Stimulated activated CD4-positive, alpha-beta T cell treated with anti-CD3 and anti-CD28 coated beads, Interleukin-1b, Interleukin-23, amount 100 ng/mL, for 1 hour (primary cell): ENCODE measurements at places on chromosomes 1 and 21.

- no peak for DNase-seq
Observed at GRCh38 chr1:15849775-15850324, 2.3 kb downstream of the SPEN start.

DNA sequence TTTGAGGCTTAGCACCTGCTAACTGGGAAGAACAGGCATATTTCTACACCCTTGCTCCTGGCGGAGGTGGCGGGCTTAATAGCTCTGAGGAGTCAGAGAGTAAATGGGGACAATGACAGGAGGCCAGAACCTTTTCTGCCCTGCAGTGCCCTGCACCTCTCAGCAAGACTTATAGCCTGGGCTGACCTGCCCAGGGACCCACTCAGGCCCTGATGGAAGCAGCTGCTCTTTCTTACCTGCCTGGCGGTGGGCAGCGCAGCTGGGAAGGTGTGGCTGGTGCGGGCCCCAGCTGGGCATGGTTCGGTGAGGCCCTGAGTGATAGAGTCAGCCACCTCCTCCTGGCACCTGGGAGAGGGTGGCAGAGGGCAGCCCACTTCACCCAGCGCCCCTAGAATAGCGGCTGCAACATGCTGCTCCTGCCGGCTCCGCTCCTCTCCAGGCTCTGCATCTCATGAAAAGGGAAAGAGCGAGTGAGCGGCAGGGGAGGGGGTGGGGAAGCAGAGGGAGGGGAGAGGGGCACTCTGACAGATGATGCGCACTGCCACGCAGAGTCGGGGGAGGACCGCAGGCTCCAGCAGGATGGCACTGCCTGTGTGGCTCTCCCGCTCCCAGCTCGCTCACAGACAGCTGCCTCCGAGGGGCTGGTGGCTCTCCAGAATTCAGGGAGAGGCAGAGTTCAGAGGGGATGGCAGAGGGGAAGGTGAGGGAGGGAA lies at the start of gene RGS8:
Gene RGS8 (minus strand): TSS at position 472 of the 713 bp plus-strand sequence. CDS start 14,938 bp downstream, outside the sequence.
- DNase-seq, result no peak

DNA sequence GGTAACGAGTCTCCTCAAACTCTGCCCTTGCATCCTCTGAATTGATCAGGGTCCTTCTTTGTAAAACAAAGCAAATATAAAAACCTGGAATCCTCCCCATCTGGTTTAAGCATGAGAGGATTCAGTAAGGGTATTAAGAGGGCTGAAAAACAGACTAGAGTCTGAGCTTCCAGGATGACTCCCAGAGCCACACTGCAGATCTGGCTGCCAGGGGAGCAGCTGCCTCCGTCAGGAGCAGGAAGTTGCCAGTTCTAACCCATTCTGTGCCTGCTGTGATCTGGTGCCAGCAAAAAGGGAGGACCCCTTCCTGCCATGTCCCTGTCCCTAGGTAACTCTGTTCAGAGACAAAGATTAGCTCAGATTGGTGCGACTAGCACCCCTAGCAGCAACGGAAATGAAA lies 27.5 kb downstream of the SERTAD4 start:
- no peak for DNase-seq

- no peak for DNase-seq
Observed at GRCh38 chr1:198391393-198392020, 149.0 kb downstream of the ATP6V1G3 start.

GRCh38 chr1:29785137-29785527 lies 548.8 kb downstream of the PTPRU start:
- no peak for DNase-seq

DNA sequence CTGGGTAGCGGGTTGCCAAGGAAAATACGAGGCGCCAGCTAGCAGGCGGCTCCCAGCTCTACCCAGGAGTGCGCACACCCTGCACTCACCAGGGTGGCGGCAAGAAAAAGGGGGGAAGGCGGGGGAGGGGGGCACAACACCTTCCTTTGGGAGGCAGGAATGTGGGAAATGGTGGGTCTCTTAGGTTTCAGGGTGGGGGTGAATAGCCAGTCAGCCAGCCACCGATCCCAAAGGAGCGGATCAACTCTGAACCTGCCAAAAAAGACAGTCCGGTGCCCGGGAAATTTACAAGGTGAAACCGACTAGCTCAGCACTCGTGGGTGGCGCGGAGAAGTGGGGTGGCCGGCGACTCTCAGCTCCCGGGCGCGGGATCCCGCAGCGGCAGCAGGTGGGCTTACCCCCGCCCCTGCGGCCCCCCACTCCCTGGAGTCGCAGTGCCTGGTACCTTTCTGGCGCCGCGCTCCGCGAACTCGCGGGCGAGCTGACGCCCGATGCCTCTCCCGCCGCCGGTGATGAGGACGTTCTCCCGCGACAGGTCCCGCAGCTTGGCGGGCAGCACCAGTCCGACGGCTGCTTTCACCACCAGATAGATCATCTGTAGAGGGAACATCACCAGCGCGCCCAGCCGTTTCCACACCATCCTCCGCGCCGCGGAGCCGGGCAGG lies 1.2 kb downstream of the DHRS3 start:
- no peak for DNase-seq

- no peak for DNase-seq
Observed at GRCh38 chr1:239956263-239956662, 135.4 kb upstream of the FMN2 start.

DNA sequence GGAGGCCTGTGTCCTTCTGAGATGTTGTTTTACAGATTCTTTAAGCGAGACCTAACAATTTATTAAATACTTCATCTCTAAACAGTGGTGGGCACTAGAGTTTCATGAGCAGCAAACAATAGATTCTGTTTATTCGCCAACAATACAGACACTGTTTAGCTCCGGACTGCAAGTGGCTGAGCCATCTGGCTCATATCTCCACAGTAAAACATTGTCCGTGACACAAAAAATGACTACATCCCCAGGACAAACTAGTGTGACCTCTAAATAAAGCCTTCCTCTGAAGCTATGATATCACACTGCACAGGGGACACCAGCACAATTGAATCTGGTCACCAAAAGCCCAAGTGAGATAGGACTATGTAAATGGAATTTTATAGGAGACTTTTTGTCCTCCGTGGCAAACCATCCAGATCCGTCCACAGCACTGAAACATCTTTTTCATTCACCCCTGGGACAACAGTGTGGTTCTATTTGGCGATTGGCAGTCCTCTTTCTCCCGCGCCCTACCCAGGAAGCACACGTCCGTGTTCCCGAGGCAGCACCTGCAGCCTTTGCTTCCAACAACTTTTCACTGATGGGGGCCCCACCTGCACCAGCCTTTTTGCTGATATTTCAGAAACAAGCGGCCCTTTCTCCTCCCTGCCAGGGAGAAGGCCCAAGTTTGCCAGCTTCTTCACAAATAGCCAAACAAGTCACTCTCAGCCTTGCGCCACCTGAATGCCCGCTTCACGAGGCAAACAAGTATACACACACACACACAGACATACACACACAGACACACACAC lies 47.4 kb downstream of the OLIG1 start:
- no peak for DNase-seq

GRCh38 chr1:236167578-236167977 lies 25.2 kb downstream of the GPR137B start:
- DNase-seq, result no peak

- no peak for DNase-seq
Observed at GRCh38 chr1:93876244-93876643, 2.8 kb downstream of the DNTTIP2 start.

GRCh38 chr1:223622132-223622842 lies 43.2 kb downstream of the CAPN8 start:
- DNase-seq, result no peak

GRCh38 chr1:33768821-33769220 lies 95.1 kb upstream of the HMGB4 start:
- DNase-seq, result no peak

DNA sequence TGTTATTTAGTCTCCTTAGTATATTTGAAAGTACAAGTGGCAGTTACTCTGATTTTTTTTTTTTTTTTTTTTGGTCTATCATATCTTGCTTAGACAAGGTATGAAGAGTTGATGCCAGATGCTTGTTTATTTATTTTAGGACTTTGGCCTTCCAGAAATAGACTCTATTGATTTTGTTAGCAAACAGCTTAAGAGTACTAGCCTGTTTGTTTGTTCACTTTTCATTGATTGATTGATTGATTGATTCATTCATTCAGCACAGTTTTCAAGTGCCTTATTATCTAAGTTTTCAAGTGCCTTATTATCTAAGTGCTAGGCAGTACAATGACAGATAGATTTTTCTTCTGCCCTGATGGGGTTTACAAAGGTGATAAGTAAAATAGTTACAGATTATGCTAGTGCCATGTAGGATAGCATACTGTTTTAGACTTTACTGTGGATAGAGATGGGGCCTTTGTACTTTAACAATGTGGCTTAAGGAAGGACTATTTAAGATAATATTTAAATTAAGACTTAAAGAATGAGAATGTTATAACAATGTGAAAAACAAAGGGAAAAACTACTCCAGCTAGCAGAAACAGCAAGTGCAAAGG lies 50.5 kb downstream of the MTF2 start:
- DNase-seq, result no peak

DNA sequence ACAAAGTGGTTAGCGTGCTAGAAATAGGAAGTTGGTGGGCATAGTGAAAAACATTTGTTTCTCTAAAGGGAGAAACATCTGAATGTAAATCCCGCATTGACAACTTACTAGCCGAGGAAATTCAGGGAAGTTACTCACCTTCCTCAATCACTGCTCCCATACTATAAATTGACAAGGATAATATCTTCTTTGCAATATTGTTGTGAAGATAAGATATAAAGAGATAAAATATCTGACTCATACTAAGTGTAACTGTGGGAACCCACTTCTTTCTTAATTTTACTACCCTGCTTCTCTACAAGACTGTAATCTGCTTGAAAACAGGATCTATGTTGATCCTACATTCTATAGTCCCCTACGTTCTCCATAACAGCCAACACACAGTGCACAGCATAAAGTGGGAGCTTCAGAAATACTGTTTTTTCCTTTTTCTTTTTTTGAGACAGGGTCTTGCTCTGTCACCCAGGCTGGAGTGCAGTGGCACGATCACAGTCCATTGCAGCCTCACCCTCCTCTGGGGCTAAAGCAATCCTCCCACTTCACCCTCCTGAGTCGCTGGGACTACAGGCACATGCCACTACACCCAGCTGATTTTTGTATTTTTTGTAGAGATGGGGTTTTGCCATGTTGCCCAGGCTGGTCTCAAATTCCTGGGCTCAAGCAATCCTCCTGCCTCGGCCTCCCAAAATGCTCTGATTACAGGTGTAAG lies 57.4 kb upstream of the C1orf21 start:
- DNase-seq, result no peak

- no peak for DNase-seq
Observed at GRCh38 chr1:9198538-9199361, 35.8 kb upstream of the H6PD start.

GRCh38 chr21:42010507-42011495 lies 641 bp upstream of the ZBTB21 start:
- DNase-seq, result no peak

DNA sequence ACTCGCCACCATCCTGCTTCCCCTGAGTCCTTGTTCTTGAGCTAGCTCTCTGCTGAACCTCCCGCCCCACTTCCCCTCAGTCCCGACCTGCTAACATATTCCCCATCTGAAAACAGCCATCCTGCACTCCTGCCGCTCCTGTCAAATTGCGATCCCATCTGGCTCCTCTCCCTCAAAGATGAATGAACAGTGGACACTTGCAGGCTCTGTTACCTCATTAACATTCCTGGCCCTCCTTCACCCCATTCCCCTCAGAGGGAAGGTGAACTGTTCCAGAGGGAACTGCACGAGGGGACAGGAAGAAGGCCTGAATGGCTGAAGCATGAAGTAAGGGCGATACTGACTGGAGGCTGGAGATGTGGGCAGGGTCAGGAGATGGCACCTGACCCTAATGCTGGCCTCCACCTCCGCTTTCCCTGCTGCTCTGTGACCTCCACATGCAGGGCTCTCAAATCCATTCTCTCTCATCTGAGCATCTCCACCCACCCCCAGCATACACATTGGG lies 7.4 kb upstream of the CELSR2 start:
- no peak for DNase-seq

GRCh38 chr1:86305731-86306130 lies 90.4 kb downstream of the ODF2L start:
- DNase-seq, result no peak

- no peak for DNase-seq
Observed at GRCh38 chr1:205247130-205247921, 19.6 kb downstream of the TMCC2 start.

- DNase-seq, result no peak
Observed at GRCh38 chr1:44359234-44359935, 4.3 kb upstream of the ERI3 start.

- DNase-seq, result no peak
Observed at GRCh38 chr1:29319300-29320110, 83.2 kb downstream of the PTPRU start.

- DNase-seq, result no peak
Observed at GRCh38 chr1:206863266-206863665, 2.2 kb upstream of the IL20 start.

DNA sequence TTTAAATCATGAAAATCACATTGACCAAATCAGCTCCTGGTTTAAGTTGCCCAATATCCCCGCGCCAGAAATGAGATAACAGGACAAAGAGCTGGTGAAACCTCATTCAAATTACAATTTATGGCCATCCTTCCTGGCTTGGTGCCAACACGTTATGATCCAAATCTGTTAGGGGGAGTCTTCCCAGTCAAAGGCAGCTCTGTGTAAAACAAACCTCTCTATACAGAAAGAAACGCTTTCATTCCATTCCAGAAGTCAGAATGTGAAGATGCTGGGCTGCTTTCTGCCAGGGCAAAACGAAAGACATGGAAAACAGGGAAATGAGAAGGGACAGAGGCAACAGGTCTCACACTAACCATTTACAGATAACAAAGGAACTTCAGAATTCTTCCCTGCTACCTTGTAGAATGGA lies 53.5 kb upstream of the TIAM1 start:
- DNase-seq, result no peak

DNA sequence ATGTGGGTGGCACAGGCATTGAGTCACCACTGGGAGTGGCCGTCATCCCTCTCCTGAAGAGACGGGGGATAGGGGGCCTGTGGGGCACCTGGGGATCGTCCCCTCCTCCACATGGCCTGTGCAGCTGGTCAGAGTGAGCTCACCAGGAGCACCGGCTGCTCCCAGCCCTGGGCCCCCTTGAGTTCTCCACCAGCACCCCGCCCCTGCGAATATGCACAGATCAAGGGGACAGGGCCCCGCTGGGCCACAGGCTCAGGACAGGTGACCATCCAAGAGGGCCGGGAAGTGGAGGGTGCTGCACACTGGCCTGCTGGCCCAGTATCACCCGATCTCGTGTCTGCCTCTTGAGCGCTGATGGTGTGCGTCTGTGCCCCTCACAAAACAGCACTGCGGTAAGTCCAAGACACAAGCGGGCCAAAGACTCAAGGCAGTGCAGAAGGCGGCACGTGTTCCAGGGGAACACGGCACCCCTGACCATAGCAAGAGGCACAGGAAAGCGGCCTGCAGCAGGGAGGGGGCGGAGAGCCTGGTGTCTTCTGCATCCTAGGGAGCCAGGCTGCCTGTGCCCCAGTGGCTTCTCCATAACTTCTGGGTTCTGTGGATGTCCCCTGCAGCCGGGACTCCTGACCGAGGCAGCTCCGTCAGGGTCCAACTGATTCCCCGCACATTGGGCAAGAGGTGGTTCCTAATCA lies 18.1 kb upstream of the TSPEAR start:
- DNase-seq, result no peak

DNA sequence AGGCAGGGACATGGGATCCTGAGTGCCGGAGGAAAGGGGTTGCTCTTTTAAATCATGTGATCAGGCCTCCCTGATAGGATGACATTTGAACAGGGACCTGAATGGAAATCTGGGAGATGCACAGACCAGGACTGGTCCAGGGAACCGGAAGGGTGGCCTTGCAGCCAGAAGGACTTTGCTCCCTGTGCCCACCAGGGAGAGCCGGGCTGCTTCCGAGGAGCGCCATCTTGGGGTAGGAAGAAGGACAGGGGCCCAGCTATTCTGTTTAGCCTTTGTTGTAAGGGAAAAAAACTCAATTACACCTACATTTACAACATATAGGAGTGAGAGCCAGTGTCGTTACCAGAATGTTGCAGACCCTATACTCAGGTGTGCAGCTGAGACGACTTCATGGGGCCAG lies 5.5 kb downstream of the KLHDC7A start:
- no peak for DNase-seq
